ENCODE measurements at places on chromosomes 4 and X.

DNA sequence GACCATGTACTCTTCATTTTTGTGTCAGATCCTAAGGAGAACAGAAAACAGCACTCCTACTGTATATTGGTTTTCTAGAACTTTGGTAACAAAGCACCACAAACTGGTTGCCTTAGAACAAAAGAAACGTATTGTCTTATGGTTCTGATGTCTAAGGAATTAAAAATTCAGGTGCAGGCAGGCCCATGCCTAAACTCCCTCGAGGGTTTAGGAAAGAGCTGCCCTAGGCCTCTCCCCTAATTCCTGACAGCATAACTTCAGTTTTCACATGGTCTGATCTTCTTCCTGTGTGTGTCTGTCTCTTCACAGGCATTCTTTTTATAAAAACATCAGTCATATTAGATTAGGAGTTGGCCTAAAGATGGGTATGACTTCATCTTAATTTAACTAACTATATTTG lies 1093.6 kb downstream of the TECRL start:
- no peak overlapping the region for H3K27ac ChIP-seq
- H3K4me3 ChIP-seq, result no peak overlapping the region
- H3K4me1 ChIP-seq, result no peaks in the 10 kb centered on the region
- DNase-seq, result no peak
- no peaks in the 10 kb centered on the region for H3K36me3 ChIP-seq
- no peaks in the 10 kb centered on the region for H3K27me3 ChIP-seq

GRCh38 chr4:6576512-6576911 lies 1.5 kb downstream of the MAN2B2 start:
- no peaks in the 10 kb centered on the region for H3K27me3 ChIP-seq
- DNase-seq, result no peak
- no peak overlapping the region for H3K27ac ChIP-seq
- no peak overlapping the region for H3K4me3 ChIP-seq
- H3K36me3 ChIP-seq, result peaks cover 18% of the 10 kb centered on the region

DNA sequence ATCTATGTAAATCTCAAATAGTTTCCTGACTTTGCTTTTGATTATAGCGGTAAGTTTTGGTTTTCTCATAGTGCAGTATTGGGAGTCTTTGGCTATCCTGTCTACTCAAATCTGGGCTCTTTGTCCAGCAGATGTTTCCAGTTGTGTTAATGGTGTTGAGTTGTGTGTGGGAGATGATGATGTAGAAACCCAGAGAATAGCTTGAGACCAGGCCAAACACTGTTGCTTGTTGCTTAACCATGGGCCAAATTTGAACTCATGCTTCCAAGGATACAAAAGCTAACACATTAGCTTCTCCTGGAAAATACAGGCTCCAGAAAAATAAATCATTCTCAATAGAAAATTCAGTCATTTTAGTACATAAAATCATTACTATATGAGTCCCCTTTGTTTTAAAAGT lies 82.6 kb upstream of the GYPA start:
- H3K27me3 ChIP-seq, result no peaks in the 10 kb centered on the region
- no peak overlapping the region for H3K27ac ChIP-seq
- H3K4me1 ChIP-seq, result no peaks in the 10 kb centered on the region
- no peak for DNase-seq
- H3K4me3 ChIP-seq, result no peak overlapping the region

DNA sequence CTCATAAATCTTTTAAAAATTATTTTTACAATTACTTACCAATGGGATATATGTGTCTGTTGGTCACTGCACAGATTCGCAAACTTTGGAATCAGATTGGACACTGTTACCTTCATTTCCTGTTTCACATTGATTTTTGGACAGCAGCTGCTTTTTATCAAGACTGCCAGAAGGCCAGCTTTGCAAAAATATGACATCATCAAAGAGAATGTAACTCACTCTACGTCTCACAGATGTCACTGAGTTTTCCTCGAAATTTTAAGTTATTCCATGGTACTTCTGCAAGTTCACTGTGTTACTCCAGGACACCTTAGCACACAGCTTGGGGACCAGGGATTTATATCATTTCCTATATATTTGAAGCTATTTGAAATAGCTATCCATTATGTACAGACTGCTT lies 31.8 kb upstream of the MAGEB2 start:
- H3K4me1 ChIP-seq, result no peaks in the 10 kb centered on the region
- H3K27ac ChIP-seq, result no peak overlapping the region
- DNase-seq, result no peak
- no peaks in the 10 kb centered on the region for H3K27me3 ChIP-seq

- H3K4me3 ChIP-seq, result no peak overlapping the region
- peaks cover 35% of the 10 kb centered on the region for H3K36me3 ChIP-seq
- no peaks in the 10 kb centered on the region for H3K4me1 ChIP-seq
- H3K27ac ChIP-seq, result no peak overlapping the region
- H3K27me3 ChIP-seq, result no peaks in the 10 kb centered on the region
These were observed 56.5 kb downstream of the ARAP2 start for GRCh38 chr4:36187723-36188333.

All from esophagus squamous epithelium (tissue), 5 donors.